ENCODE measurements at places on chromosomes 12 and 14.

- no peak for DNase-seq
These were observed 129.1 kb upstream of the PPFIA2 start for GRCh38 chr12:81888106-81888740.

DNA sequence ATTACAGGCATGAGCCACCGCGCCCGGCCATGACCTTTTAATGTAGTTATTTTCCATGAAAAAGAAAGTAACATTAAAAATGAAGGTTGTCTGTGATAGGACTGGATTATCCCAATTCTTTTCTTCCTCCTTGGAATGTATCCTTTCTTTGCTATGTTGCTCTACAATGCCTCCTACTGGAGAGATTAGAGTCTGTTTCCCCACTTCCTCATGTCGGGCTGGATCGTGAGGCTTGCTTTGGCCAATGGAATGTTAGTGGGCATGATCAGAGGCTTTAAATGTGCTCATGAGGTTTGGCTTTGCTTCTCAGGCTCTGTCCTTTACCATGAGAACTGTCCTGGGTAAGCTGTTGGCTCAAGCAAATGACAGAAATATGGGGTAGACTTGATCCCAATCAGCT, 34.7 kb upstream of the SOCS2 start:
- DNase-seq: no peak

DNA sequence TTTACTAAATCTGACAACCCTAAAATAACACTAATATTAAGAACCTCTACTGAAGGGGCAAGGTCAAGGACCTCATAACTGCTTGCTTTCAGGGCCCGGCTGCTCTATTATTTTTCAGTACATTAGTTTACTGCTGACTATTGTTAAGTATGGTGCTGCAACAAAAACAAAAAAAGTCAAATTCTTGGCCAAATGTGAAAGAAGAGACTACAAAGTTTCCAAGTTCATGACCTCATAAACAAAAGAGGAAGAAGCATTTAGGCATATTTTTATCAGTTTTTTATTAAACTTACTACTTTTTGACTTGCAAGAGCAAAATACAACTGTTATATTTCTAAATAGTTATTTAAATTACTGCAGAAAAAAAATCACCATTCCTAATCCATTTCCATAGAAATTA, 109.8 kb upstream of the GPHB5 start:
- no peak for DNase-seq

- DNase-seq: no peak
These were observed 72.8 kb downstream of the TTC7B start for GRCh38 chr14:90743425-90743824.

GRCh38 chr12:115918763-115919162, 358.7 kb downstream of the MED13L start:
- no peak for DNase-seq

- no peak for DNase-seq
These were observed 226.1 kb downstream of the CHST11 start for GRCh38 chr12:104682790-104683279.

DNA sequence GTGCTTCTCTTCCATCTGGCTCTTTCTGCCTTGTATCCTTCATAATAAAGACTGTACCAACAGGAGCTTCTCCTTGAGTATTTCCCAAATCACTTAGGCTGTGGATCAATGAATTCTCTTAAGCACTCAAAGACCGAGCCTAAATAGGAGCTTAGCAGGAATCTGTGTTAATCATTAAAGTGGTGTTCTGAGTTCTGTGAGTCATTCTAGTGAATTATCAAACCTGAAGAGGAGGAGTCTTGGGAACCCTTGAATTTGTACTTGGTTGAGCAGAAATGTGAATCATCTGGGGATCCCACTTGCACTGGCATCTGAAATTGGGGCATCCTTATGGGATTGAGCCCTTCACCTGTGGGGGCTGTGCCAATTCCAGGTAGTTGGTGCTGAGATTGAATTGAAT, 946.2 kb downstream of the BCL11B start:
- no peak for DNase-seq

DNA sequence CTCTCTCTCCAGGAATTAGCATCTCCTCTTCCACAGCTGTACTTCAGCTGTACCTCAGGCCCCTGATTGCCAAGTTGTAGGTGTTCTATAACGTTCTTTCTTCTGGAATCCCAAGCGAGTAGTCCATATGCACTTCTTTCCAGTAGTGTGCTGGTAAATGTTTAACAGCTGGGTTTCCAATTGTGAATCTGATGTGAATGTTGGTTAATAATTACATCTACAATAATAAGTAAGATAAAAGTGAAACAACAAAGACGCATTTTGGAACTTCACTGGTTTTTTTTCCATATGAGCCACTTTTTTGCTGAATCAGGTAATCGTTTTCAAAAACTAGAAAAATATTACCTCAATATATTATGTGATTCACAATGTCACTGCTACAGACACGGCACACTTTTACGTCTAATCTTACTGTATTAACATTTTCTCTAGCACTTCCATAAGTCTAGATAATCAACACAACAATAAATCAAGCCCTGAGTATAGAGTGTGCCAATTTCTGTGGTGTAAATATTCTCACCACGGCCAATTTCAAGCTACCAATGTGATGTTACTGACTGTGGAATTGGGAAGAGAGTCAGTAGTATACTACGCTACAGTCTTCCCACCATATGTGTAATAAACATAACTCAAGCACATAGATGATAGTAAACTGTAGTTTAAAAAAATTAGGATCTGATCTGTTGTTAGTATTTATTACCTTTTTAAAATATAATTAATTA, 113.0 kb downstream of the ZFP36L1 start:
- DNase-seq: no peak

DNA sequence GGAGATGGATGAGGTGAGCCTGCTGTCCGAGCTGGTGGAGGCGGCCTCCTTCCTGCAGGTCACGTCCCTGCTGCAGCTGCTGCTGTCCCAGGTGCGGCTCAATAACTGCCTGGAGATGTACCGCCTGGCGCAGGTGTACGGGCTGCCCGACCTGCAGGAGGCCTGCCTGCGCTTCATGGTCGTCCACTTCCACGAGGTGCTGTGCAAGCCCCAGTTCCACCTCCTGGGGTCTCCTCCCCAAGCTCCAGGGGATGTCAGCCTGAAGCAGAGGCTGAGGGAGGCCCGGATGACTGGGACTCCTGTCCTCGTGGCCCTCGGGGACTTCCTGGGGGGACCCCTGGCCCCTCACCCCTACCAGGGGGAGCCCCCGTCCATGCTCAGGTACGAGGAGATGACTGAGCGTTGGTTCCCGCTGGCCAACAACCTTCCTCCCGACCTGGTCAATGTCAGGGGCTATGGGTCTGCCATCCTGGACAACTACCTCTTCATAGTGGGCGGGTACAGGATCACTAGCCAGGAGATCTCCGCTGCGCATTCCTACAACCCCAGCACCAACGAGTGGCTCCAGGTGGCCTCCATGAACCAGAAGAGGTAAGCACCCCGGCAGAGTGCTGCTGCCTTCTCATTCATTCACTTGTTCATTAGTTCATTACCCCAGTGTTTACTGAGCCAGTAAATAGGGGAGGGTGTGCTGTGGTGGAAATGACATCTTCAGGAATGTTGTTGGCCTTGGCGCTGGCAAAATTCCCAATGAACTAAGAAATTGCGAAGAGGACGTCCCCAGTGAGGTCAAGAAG, 774 bp upstream of the MANSC4 start:
- DNase-seq: peak; percentile 50

DNA sequence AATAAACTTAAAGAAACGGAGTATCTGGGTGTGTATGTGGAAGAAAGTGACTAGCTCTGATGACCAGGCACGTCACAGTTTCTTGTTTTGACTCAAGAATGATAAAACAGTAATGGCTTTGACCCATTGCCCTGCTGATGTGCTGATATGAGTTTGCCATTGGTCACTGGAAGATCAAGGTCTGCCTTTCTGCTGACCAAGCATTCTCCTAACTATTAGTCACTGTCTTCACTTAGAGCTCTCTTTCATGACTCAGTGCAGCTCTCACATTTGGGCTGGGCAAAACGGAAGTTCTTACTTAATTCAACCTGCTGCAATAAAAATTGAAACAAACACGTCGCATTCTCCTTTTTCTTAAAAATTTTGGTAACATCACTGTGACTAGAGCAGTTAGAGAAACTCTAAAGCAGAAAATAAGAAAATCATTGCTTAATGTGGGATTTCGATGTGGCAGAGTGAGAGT, 366.7 kb downstream of the BTG1 start:
- no peak for DNase-seq

DNA sequence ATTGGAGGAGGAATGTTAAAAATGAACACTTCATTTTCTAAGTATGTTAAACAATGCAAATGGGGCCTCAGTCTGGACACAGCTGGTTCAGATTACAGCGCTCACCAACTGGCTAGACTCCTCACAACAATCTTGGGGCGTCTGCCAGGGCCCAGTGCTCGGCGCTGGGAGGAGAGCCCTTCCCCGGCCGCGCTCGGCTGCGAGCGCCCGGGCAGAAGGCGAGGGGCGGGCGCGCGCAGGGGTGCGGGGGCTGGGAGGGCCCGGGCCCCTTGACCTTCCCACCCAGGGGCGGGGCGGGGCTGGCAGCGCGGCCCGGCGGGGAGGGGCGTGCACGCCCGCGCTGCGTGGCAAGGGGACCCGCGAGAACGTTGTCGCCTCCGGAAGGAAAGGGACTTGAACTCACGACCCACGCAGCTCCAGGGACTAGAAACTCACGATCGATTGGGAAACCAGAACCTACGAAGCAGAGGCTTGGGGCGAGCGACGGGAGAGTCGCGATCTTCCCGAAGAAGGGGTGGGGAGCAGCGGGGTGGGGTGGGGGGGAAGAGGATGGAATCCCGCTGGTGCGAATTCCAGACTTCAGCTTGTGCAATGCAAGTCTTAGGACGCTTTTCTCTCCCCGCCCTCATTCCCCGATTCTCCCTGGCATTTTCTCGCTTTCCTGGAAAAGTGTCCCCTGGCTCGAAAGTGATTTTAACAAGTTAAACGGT, at the start of gene FBLN5:
FBLN5 (minus strand) TSS at position 220 of the 710 bp plus-strand sequence. CDS start 465 bp downstream, outside the sequence.
- DNase-seq: peak; percentile 75

- DNase-seq: no peak
These were observed 56.2 kb downstream of the ACTN1 start for GRCh38 chr14:68922886-68923285.

DNA sequence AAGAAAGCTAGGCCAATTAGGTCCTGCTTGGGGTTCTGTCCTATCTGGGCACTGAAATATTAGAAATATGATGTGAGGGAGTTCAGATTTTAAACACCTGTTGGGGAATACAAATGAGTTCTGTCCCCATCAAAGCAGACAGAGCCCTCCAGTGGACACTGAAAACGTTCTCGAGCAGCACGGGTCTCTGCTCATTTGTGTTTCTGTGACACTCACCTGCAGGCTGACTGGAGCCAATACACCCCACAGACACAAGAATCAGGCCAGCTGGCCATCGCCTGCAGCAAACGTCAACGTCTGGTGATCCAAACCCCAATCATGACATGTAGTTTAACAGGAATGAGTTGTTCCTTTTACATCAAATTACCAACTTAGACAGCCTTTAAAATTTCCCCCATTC, 493.4 kb upstream of the TMEM132C start:
- DNase-seq: no peak

- DNase-seq: peak; percentile 39
These were observed 234.4 kb downstream of the SEC23A start for GRCh38 chr14:38868399-38869290.

DNA sequence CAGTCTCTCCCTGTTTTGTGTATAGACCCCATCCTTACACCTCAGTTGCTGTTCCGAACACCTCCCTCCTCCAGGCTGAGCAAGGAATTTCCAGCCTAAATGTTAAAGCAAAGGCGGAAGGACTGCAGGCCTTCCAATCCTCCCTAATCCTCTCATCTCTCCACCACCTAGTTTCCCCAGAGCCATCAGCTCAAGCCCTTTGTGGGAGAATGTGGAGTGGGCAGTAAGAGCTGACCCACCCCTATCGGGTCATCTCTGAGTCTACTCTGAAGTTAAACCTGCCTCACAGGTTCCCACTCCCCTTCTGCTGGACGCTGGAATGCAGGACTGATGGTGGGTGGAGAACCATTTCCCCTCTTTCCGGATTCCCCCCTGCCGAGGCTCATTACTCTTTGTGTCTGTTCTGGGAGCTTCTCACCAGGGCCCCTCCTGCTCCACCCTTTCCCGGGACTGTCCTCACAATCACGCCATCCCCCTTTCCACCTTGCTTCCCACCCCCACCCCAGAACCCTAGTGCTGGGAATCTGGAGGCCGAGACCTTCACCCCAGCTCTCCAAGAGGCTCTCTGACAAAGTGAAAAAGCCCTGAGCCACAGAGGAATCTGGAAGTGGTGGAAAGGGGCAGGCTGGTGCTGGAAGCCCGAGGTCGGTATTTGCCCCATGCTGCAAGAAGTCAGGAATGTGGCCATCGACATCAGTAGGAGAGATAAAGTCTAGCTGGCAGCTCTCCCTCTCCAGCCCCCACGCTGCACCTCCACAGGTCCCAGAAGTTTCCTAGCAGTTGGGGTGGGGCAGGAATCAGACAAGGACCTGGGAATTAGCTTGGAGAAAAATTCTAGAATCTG, 3.3 kb upstream of the KRT18 start:
- peak; percentile 77 for DNase-seq

GRCh38 chr14:70340002-70340401, 19.5 kb downstream of the COX16 start:
- no peak for DNase-seq

DNA sequence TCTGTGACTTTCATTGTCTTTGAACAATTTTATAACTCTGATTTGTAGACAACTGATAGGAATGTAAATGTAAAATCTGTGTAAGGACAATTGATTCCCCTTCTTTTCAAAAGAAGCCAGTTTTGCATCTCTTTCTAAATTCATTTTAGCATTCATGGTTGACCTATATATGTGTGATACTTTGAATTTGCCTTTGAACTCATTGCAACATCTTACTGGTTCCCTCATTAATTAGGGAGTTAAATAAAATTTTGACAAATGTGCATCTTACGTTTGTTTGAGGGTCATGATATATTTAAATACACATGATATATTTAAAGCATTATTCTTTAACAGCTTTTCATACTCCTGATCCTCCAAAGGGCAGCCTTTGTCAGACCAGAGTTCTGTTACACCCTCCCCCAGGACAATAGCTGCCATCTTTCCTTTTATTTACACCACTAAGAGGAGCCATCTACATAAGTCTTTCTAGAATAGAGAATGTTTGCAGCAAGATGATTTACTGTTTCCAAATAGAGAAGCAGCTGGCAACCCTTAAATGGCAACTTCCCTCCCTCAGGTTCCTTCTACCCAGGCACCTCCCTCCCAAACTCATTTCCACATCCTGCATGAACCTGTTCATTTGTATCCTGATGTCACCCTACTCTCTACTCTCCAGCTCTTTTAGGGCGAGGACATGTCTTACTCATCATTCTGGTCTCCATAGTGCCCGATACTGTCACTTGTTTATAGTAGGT, 40.2 kb upstream of the APPL2 start:
- no peak for DNase-seq

DNA sequence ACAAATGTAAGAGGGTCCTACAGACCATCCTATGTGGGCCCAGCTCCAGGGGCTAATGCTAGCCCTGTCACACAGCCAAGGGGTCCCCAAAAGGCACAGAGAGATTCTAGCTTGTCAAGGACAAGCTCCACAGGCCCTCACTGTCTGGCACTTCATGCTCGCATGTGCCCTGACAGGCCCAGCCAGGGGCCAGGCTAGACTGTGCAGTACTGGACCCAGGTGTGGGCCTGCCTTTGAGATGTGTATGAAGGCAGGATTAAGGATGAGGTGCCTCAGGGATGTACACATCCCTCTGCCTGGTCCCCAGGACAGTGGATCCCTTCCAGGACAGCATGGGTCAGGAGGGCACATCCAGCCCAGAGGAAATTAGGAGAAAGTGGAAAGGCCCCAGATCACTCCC, 57.8 kb downstream of the VWF start:
- DNase-seq: no peak

All from body of pancreas (tissue), 4 donors.